ENCODE measurements at places on chromosomes 7 and 10.
A peak's percentile ranks its signal among the peaks of the same experiment; 100 is the strongest.

- DNase-seq: no peak
Measured at GRCh38 chr10:63696205-63696604, 175.0 kb downstream of the REEP3 start.

GRCh38 chr10:43250615-43251418 lies 16.0 kb downstream of the RASGEF1A start:
- DNase-seq: no peak

DNA sequence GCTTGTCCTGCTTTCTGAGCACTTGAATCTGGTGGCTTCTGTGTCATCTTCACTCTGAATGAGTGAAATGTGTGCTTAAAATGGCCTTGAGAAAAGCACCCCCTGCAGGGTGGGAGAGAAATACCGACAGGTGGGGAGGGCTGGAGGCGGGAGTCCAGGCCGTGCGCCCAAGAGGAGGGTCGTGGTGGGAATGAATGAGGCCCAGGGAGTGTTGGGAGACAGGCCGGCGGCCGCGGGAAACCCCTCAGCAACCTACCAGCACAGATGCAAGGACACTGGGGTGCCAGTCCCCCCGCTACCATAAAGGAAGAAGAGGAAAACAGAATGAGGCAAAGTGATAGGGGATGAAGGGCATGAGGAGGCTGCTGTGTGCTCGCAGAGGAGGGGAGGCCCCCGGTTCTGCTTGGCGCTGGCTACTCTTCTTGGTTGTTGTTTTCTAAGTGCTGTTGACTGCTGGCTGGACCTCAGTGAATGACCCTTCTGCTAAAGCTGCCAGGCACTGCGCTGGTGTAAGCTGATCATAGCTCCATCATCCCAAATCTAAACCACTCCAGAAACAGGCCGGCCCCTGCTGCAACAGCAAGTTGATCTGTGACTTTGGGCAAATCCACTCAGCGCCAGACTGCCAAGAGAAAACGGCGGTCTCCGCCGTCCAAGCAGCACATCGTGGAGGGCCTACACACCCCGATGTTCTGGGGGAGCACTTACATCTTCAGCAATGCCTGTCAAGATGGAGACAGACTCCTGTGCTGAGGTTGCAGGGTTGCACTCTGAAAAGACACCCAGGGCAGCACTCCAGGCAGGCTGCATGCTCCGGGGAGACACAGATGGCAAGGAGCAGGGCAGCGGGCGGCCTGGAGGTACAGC lies 378.5 kb downstream of the DNAJB6 start:
- no peak for DNase-seq

GRCh38 chr7:36199329-36199728 lies 46.3 kb downstream of the EEPD1 start:
- no peak for DNase-seq

- DNase-seq: no peak
Measured at GRCh38 chr7:18037609-18038008, 10.0 kb upstream of the PRPS1L1 start.

DNA sequence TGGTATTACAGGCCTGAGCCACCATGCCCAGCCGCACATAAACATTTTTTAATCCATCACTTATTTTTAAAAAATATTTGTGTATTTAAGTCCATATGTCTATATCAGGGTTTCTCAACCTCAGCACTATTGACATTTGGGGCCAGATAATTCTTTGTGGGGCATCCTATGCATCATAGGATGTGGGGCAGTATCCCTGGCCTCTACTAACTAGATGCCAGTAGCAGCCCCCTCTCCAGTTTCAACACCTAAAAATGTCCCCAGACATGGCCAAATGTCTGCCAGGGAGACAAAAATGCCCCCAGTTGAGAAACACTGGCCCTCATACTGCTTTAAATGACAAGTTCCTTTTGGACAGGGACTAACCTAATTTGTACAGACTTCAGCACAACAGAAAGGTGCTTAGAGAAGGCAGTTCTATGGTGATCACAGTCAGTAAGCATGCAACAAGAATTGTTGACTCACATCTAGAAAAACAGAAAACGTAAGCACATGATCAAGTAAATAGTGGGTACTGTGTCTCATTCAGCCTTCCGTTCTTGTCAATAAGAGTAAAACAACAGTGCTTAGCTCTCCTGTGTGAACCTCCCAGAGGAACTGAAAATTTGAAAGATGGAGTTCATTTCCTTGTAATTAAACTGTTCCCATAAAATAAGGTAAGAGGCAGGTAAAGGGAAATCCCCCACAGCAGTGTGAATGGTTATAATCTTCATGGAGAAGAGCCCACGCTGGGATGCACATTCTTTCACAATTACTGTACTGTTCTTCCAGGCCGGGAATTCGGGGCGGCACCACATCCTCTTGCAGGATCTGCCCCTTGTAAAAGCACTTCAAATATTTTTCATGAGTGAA lies 17.3 kb upstream of the ADRB1 start:
- DNase-seq: peak; percentile 81

GRCh38 chr7:401495-401894 lies 111.5 kb downstream of the FOXL3 start:
- no peak for DNase-seq

- DNase-seq: no peak
Measured at GRCh38 chr10:62625484-62625883, 179.0 kb upstream of the ADO start.

DNA sequence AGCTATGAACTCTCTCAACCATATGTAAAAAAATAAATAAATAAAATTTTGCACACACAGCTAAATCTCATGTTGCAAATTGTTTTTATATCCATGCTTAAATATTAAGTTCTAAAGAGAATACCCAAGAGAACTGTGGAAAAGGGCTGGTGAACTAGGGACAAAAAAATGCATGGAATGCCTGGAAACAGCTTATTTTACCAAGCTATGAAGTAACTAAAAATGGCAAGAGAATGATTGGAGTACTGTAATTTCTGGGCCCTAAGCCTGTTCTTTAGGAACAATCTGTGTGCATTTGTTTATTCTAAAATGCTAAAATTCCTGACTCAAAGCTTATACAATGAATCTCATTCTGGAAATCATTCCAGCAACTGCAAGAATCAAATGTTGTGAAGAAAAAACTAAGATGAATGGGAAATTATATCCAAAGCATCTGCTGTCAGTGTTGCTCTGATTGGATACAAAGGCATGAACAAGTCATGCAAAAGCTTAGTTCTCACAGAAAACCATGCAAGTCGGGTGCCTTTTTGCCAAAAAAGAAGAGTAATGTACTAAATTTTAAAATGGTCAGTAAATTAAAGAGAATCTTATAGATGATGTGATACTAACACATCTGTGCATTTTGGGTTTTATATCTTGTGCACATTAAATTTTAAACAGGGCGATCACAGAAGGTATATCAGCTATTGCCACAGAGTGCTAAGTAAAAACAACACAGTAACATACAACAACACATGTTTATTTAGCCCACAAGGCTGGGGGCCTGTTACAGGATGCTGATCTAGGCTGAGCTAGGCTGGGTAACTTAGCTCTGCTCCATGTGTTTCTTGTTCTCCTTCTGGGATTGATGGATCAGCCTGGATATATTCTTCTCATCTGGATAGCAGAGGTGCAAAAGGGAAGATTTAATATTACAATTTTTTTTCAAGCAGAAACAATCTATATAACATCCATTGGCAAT lies 453.5 kb upstream of the SEMA3A start:
- no peak for DNase-seq

DNA sequence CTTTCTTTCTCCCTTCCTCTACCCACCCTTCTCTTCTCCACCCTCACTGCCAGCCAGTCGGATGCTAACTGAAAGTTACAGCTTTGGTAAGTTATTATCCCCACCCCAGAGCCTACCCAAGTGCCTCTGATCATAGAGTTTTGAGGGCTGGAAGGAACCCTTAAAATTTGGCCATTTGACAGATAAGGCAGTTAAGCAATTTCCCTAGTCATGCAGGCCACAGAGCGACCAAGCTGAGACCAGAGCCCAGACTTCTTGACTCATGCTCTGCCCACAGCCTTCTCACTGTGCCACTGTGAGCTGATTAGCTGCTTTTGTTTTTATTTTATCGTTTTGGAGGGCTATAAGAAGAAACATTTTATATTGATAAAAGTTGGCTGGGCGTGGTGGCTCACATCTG lies 17.2 kb downstream of the SAP25 start:
- DNase-seq: no peak

DNA sequence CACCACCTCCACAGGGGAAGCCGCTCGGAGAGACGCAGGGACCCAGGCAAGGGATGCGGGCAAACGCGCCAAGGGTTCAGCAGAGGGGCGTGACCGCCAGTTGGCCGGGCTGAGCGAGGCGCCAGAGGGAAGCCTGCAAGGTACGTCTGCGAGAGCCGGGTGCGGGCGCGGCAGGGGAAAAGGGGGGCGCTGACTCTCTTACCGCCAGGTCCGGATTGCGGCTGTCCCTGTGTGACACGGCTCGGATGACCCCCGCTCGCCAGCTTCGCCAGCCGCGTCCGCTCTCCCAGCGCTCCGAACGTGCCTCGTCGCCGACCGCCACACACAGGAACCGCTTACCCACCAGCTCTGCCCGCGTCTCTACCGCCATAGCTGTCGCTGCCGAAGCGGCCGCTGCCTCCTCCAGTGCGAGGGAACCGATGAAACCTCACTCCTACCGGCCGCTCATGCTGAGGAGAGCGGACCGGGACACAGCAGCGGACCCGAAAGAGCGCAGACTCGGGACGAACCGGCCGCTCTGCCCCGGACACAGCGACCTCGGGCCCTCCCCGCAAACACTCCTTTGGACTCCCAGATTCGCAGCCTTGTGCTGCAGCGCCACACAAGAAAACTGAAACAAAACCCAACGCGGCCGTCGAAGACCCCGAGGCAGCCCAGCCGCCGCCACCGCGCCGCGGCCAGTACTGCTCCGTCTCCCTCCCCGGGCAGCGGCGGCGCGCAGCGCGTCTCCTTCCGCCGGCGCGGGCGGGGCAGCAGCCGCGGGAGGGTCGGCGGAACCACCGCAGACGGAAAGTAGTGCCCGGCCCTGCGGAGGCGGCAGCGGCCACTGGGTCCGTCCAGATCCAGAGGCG lies at the start of gene JMJD1C:
Gene JMJD1C (minus strand): TSS at position 685 of the 851 bp plus-strand sequence. CDS start 315 bp downstream, at position 370.
- DNase-seq: peak; percentile 75

GRCh38 chr10:14405076-14406065 lies 74.6 kb upstream of the FRMD4A start:
- no peak for DNase-seq

GRCh38 chr10:99754670-99755069 lies 22.6 kb downstream of the CUTC start:
- no peak for DNase-seq

- no peak for DNase-seq
Measured at GRCh38 chr10:110109511-110109910, 97.9 kb upstream of the MXI1 start.

GRCh38 chr7:120994512-120995410 lies 6.2 kb downstream of the CPED1 start:
- no peak for DNase-seq

- no peak for DNase-seq
Measured at GRCh38 chr10:95421782-95422181, 131.0 kb upstream of the PDLIM1 start.

DNA sequence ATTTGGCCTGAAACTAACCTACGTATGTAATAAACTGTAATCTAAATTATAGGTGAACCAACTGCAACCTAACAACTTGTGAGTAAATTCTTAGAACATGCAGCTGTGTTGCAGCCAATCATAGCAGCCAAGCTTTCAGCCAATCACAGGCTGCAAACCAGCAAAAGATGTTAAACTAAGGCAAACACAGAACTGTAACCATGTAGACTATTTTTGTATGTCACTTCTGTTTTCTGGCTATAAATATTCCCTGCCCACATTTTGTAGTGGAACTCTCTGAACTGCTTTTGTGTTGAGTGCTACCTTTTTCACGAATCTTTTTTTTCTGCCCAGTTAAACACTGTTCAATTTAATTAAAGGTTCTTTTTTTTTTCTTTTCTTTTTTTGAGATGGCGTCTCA lies 28.2 kb upstream of the ZPBP start:
- DNase-seq: no peak

GRCh38 chr7:38846280-38846679 lies 62.7 kb downstream of the VPS41 start:
- no peak for DNase-seq

DNA sequence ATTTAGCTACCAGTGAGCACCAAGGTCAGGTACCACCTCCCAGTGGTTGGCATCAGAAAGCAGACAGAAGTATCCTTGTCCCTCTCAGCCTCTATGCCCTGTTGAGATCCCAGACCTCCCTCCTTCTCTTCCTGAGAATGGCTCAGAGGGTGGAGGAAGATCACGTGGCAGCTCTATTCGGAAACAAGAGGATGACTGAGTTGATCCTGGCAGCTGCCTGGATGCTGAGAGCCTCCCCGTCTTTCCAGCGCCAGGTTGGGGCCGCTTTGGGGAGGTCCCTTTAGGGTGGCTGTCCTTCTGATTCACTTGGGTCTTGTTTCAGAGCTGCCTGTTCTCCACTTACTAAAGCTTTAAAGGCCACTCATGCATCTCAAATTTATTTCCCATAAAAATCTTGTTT lies 36.9 kb upstream of the NPFFR1 start:
- DNase-seq: no peak

Data from RWPE1 (cell line).